ENCODE measurements at places on chromosomes 7 and 10.

GRCh38 chr7:116967254-116967922 lies 14.1 kb downstream of the ST7 start:
- no peak for DNase-seq

- no peak for DNase-seq
These were observed 1.0 kb upstream of the TMEM184A start for GRCh38 chr7:1557006-1557405.

GRCh38 chr10:103513380-103514060 lies 20.0 kb downstream of the NEURL1 start:
- no peak for DNase-seq

DNA sequence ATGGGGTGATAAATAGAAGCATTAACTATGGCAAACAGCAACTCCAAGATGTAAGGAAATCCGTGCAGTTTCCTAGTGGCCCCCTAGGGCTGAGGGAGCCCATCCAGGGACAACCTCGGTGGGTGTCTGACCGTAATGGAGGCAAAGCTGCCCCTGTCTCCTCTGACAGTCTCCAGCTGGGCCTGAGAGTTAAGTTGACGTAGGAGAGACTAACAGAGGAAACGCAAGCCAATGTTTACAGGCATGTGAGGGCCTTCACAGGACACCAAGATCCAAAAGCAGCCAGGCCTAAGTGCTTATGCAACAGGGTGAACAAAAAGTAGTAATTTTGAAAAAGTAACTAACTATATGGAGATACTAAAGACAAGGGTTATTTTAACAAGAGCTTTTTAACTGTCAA lies 330.0 kb upstream of the C7orf33 start:
- no peak for DNase-seq

GRCh38 chr7:48505051-48505450 lies 333.8 kb downstream of the ABCA13 start:
- no peak for DNase-seq

- DNase-seq = no peak
These were observed 168.6 kb downstream of the PRKCQ start for GRCh38 chr10:6411436-6411835.

GRCh38 chr7:158351481-158351880 lies 236.1 kb downstream of the PTPRN2 start:
- DNase-seq = no peak

GRCh38 chr10:29784175-29784773 lies 149.5 kb upstream of the SVIL start:
- DNase-seq = no peak

GRCh38 chr7:7720750-7721621 lies 2.6 kb upstream of the RPA3 start:
- no peak for DNase-seq

- DNase-seq = no peak
These were observed 87.8 kb downstream of the HDAC9 start for GRCh38 chr7:18583305-18583704.

DNA sequence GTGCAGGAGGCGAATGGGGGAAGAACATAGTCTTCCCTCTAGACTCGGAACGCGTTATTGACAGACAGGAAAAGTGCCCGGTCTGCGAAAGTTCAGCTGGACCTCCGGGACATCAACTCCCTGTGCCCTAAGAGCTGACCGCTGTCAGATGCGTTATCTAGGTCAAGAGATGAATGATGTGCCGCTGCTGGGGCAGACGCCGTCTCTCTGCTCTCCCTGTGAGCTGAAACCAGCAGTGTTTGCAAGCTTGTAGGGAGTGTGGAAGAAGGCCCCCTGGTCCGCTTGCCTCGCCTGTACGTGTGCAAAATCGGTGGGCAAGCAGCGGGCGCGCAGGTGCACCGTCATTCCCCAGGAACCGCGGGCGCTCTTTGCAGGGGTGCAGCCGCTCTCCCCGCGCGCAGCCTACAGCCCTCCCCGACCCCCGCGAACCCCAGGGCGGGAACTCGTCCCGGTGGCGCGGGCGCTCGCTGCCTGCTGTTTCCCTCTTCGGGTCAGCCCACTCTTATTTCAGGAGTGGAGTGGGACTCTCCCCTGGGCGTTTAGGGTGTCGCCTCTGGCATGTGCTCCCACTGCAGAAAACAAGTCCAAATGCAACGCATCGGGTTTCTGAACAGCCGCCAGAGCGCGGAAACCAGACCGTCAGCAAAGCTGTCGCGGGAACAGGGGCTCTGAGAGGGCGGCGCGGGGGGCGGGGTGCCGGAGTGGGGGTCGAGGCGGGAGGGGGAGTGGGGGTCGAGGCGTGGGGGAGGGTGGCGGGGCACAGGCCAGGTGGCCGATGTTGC lies 1.8 kb upstream of the PFKFB3 start:
- no peak for DNase-seq

DNA sequence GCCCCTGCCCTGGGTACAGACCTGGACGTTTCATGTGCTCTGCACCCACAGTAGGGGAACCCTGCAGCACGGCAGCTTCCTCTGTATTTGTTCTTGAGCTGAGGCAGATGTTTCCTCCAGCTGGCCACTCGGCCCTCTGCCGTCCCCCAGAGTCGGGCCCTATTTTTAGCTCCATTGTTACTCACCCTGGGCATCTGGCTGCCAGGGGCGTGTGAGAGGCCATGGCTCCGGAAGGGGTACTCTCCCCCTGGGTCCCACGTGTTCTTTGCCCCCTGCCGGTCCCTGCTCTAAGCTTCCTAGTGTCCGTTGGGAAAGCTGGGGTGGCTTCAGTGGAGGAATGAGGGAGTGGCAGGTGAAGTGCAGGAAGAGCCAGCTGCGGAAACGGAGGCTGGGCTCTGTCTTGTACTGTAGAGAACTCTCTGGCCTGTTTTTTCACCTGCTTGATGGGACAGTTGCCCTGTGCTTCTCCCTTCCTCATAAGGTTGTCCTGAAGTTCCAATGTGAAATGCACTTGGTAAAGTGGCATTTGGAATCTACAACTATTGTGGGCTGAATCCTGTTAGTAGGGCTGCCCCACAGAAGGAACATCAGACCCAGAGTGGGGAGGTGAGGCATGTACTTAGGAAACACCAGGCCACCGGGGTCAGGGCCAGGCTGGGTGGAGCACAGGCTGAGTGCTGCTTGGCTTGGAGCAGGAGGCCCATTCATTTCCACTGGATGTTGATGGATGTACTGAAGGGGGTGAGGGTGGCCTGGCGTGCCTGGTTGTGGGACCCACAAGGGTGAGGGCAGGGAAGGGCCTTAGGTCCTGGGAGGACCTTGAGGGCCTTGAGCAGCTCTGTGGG lies 30.6 kb downstream of the PALD1 start:
- no peak for DNase-seq

GRCh38 chr7:100132126-100132525 lies 5.4 kb downstream of the MBLAC1 start:
- DNase-seq = no peak

DNA sequence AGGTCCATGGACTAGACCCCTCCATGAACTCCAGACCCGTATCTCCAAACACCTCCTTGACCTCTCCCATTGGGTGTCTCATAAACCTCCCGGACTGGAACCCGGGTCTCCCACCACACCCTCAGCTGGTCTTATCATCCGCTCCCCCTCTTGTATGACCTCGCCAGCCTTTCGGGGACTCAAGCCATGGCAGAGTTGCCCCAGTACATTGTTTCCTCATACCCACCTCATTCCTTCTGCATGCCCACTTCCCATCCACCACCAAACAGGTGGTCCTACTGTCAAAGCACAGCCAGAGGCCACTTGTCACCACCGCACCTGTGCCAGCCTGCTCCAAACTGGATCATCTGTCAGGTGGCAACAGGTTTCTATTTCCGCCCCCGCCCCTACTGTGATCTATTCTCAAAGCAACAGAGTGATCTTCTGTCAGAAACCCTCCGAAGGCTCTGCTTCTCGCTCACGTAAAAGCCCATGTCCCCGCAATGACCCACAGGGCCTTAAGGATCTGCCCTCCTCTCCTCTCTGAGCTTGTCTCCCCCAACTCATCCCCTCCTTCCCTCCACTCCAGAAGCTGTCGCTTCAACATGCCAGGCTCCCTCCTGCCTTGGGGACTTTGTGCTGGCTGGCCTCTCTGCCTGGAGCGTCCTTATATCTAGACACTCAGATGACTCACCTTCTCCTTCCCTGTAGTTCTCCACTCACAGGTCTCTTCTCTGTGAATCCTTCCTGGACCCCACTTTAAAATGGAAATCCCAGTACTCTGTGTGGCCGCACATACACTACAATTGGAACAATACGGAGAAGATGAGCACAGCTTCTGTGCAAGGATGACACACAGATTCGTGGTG lies 22.8 kb upstream of the PRKAG2 start:
- no peak for DNase-seq

DNA sequence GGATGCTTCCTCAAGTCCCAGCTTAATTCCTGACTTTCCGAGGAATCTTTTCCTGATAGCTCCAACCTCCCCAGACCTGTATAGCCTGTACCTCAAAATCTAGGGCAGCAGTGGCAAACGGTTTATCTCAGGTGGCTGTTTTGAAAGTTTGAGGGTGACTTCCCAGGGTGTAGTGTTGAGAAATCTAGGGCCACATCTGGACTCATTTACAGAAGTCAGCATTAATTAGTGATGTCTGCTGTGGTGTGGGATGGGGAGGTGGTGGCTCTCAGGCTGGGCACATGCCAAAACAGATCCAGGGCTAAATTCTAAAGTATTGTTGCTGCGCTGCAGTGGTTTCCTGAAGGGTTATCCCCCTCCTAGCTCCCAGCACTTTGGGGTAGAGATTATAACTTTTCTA lies 38.0 kb downstream of the UNC5B start:
- DNase-seq = no peak

- DNase-seq = no peak
These were observed 23.6 kb downstream of the IFIT3 start for GRCh38 chr10:89351412-89351779.

DNA sequence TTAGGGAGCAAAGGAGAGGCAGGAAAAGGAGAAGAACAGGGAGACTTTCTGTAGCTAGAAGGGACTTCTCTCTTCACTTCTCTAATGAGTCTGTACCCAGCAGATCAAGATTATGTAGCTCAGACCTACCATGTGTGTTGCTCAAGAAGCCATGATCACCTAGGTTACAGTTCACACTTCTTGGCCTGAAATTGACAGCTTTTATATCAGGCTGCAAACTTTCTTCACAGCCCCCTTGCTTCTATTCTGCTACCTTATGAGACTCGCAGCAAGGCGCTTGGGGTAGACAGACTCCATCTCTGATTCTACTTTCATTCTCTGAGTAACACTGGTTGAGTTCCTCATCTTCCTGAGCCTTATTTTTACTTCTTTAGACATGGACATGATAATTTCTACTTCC lies 19.6 kb upstream of the GIMAP2 start:
- DNase-seq = no peak

- DNase-seq = no peak
These were observed 11.5 kb upstream of the PLAU start for GRCh38 chr10:73899423-73899822.

DNA sequence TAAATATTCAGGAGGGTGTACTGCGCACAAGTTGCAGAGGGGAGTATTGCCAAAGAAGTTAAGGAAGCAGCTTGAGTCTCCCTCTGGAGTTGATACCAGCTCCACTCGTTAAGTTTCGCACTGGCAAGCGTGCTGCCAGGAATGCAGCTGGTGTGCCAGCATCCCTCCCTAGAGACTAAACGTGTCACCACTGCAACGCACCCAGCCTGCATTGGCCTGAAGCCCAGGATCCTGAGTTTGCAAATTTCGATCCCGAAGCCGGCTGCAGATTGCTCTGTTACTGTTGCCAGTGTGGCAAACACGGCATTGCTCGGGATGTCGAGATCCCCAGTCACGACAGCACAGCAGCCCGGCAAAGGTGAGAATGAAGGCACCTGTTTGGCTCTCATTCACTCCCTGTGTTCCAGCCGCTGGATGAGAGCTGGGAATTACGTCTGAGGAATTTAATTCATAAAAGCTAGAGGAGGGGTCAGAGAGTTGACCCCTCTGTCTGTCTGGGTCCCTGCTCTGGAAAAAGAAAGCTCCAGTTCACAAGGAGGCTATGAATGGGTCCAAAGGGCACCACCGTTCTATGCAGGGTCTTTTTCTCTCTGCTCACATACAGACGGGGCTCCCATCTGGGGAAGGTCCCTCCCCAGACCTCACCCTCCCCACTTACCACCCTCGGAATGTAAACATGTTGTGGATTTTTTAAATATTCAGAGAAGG lies 61.0 kb downstream of the NRP1 start:
- DNase-seq = no peak

DNA sequence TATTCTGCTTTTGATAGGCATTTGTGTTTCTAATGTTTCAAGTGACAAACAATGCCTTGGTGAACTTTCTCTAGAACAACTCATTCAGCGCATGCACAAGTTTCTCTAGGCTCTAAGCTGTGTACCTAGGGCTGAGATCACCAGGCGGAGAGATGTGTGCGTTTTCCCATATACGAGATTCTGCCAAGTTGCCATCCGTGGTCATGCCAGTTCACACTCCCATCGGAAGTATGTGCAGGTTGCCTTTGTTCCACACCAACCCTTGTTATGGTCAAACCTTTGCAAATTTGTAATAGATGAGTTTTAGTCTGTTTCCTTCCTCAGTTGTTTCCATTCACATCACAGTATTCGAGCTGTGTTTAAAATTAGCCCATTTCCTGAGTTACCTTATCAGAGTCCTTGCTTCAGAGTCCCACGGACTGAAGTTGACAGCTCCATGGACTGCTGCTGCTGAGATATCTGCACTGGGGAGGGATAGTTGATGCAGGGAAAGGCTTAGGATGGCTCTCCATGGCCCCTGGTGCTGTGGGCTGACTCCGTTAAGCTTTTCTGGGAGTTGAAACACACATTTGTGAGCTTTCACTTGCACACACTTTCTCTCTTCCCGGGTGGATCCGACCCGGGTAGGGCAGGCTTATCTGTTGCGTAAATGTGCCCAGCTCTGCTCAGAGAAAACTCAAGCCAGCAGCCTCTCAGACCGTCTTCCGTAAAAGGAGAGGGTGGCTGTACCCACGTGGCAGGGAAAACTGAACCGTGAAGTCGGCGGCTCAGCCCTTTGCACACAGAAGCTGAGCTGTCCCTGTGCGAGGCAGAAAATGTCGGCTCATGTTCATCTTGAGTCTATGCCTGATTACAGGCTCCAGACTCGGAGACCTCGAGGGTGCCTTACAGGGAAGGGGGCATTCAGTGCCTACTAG lies 49.4 kb downstream of the HK1 start:
- no peak for DNase-seq

DNA sequence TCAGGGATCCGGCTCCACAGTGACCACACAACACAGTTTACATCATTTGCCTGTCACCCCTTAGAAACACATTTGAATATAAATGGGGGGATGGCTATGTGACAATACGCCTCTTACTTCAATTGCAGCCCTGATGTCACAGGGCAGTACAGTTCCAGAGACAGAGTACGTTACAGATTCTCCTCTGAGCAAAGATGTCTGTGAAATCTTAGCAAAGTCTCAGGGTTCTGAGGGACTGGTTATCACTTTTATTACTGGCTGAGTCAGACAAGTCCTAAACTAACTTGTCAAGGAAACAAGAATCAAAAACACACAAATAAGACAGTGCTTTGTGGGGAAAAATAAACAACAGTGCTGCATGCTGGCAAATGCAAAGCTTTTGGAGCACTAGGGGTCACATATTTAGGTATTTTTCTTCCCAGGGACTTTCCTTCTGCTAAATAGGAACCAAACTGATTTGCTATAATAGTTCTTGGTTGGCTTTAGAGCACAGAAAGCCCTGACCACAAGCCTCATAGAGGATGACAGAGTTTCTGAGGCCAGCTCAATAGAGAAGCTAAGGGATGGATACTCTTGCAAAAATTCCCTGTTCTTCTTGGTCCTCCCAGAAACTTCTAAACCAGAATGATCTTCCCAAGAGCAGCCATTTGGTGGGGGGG lies 501.6 kb downstream of the GRID1 start:
- DNase-seq = no peak
